ENCODE measurements at places on chromosomes 6 and 20. TPM values are rescaled to one million over a fixed set of nuclear protein-coding genes. Genes with fewer than 3 reads are reported as not detected.

GRCh38 chr6:25485821-25486534, 166.0 kb upstream of the SCGN start:
- peak; percentile 74 for DNase-seq
- no peak overlapping the region for H3K4me3 ChIP-seq
- no peaks in the 10 kb centered on the region for H3K36me3 ChIP-seq
- H3K27ac ChIP-seq = no peak overlapping the region

DNA sequence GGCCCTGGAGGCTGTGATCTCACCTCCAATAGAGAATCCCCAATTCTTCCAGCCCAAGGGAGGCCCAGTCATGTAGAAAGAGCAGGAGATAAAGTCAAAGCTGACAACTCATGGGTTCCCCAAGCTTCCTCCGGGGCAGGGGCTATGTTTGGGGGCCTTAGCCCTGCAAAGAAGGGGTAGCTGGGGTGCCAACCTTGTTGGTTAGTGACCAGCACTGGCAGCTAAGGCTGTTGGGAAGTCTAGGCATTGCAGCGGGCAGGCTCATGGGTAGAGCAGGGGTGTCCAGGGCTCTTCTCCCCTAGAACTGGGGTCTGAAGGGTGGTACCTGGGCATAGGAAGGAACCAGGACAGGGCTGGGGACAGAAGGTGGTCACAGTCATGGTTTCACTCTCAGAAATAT, 36.4 kb downstream of the TGM2 start:
- no peak overlapping the region for H3K27ac ChIP-seq
- H3K27me3 ChIP-seq = no peaks in the 10 kb centered on the region
- DNase-seq = peak; percentile 8

DNA sequence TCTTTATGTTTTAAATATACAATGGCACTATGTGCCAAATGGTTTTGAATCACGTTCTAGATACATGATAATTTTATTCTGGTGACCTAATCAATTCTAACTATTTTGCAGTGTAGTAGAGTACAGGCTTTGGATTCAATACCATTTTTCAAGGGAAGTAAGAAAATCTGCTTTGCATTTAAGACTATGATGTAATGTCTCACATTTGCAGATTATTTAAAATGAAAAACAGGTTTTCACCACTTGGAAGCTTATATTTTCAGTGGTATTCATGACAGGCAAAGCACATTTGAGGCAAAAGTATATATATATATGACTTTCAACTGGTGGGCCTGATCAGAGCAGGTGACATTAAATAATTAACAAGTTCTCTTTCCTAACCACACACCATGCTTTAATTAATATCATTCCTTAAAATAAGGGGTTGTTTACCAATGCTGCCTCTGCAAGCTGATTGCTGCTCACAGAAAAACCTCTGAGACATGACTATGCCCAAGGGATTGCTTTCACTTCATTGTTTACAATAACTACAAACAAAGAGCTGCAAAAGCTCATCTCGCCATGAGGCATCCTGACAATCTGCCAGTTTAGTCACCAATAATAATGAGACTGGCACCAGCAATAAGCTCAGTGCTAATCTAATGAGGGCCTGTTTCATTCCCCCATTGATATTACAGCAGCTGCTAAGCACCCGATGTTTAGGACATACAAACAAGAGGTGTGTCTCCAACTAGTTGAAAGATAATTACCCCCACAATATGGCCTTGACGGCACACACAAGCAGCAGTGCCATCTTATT, 1176.0 kb upstream of the GJE1 start:
- H3K36me3 ChIP-seq = no peaks in the 10 kb centered on the region
- no peak for DNase-seq

DNA sequence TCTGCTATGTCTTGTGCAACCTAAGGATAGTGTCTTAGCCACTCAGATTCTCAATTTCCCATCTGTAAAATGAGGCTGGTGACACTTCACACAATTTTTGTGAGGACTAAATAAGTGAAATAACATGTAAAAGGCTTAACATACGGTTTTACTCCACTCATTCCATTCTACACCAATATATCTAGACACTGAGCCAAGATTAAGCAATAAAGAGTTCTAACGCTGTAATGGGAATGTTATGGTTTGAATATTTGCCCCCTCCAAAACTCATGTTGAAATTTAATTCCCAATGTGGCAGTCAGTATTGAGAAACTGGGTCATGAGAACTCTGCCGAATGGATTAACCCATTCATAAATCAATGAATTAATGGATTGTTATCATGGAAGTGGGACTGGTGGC, 301.0 kb downstream of the HACE1 start:
- H3K36me3 ChIP-seq = no peaks in the 10 kb centered on the region
- H3K27ac ChIP-seq = no peak overlapping the region
- no peak overlapping the region for H3K4me3 ChIP-seq
- H3K27me3 ChIP-seq = no peaks in the 10 kb centered on the region

DNA sequence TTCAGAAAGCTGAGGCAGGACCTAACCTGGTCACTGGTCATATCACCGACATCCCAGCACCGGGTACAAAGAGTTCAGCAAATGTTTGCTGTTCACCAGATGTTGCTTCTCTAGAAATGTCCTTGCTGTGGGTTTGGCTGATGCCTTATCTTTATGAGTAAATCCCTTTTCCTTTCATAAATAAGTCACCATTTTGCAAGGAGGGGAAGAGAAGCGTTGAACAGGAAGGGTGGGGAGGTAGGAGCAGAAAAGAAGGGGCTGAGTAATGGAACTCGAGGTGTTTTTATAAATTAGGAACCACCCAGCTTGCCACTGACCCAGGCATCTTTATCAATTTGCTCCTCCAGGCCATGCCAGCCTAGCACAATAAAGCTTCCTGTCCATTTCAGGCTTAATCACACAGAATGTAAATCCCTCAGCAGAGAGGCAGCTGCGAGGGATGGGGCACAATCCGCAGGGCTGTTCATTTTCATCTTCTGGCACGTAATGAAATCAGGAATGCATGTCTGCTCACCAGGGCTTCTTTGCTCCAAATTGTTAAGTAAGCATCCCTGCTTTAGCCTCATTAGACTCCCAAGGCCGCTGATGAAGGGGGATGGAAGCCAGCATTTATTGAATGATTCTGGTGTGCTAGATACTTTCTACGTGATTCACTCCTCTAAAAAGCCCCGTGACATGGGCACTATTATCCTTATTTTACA, 371.9 kb upstream of the CHD6 start:
- H3K4me1 ChIP-seq = no peaks in the 10 kb centered on the region
- DNase-seq = no peak
- no peaks in the 10 kb centered on the region for H3K27me3 ChIP-seq
- H3K4me3 ChIP-seq = no peak overlapping the region

GRCh38 chr6:2035826-2036709, 209.3 kb downstream of the GMDS start:
- no peaks in the 10 kb centered on the region for H3K36me3 ChIP-seq
- no peak overlapping the region for H3K4me3 ChIP-seq
- H3K4me1 ChIP-seq = no peaks in the 10 kb centered on the region
- DNase-seq = no peak
- no peak overlapping the region for H3K27ac ChIP-seq

- H3K36me3 ChIP-seq = no peaks in the 10 kb centered on the region
- no peak overlapping the region for H3K4me3 ChIP-seq
- no peaks in the 10 kb centered on the region for H3K4me1 ChIP-seq
- DNase-seq = no peak
- no peaks in the 10 kb centered on the region for H3K27me3 ChIP-seq
- no peak overlapping the region for H3K27ac ChIP-seq
These were observed 268.6 kb downstream of the FOXA2 start for GRCh38 chr20:22315771-22316170.

DNA sequence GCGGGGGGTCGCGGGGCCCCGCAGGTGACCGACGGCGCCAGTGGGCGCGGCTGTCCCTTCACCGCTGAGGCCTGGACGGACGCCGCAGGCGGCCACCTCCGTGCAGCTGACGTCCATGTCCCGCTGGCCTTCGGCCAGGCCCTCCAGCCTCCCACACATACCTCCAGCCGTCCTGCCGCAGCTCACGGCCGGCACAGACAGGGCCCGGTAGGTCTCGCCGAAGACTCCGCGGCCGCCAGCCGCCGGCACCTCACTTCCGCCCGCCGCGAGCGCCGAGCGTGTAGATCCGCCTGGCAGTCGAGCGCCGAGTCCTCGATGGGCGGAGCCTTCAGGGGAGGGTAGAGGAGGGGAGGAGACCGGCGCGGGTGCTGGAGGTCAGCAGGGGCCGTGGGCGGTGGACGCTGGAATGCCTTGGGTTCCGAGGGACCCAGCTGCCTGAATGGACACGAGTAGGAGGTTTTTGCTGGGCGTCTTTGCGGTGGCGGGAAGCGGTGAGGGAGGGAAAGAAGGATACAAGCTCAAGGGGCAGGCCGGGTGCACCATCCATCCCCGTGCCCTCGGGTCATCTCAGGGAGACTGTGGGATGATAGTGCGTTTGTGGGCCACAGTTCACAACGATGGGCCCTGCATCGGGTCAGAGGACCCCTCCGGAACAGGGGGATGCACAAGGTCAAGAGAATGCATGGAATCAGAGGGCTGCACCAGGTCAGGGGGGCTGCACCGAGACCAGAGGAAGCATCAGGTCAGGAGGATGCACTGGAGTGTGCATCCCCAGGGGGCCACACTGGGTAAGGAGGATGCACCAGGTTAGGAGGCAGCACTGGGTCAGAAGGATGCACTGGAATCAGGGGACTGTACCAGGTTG, at the start of gene EXOC2:
TSS of gene EXOC2 (minus strand) at position 282 of the 865 bp plus-strand sequence. CDS start 55,321 bp downstream, outside the sequence.
- no peaks in the 10 kb centered on the region for H3K27me3 ChIP-seq
- peak; percentile 85 for DNase-seq
- peaks cover 9% of the 10 kb centered on the region for H3K4me1 ChIP-seq
- peak within 1 kb of the TSS; percentile 81 for H3K27ac ChIP-seq
- no peaks in the 10 kb centered on the region for H3K36me3 ChIP-seq
- peak within 1 kb of the TSS; percentile 59 for H3K4me3 ChIP-seq

DNA sequence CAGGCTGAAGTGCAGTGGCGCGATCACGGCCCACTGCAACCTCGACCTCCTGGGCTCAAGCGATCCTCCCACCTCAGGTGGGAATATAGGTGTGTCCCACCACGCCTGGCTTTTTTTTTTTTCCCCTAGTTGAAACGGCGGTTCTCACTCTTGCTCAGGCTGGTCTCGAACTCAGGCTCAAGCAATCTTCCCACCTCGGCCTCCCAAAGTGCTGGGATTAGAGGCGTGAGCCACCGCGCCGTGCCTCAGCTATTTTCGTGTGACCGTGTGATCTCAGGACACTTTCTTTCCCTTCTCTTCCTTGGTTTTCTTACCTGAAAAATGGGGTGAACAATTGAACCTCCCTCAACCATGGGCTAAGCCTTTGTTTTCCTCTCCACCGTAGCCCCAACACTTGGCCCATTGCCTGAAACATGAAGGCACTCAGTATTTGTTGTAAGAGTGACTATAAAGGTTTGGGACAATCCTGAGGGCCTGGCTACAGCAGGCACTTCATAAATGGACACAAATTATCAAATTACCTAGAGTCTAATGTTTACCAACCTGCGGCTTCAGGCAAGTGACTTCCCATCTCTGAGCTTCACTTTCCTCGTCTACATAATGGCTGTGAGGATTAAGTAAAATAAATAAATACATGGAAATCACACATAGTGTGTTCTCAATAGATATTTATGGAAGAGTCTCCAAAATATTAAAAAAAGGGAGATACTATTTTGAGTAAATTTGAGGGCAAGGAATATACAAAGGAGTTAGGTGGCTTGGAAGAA, 31.4 kb upstream of the ID1 start:
- no peak for DNase-seq
- no peaks in the 10 kb centered on the region for H3K36me3 ChIP-seq
- no peaks in the 10 kb centered on the region for H3K27me3 ChIP-seq
- peaks cover 24% of the 10 kb centered on the region for H3K4me1 ChIP-seq

GRCh38 chr6:85764844-85765243, 122.2 kb upstream of the SYNCRIP start:
- no peaks in the 10 kb centered on the region for H3K36me3 ChIP-seq
- H3K27ac ChIP-seq = no peak overlapping the region
- no peak overlapping the region for H3K4me3 ChIP-seq
- DNase-seq = no peak
- no peaks in the 10 kb centered on the region for H3K27me3 ChIP-seq

DNA sequence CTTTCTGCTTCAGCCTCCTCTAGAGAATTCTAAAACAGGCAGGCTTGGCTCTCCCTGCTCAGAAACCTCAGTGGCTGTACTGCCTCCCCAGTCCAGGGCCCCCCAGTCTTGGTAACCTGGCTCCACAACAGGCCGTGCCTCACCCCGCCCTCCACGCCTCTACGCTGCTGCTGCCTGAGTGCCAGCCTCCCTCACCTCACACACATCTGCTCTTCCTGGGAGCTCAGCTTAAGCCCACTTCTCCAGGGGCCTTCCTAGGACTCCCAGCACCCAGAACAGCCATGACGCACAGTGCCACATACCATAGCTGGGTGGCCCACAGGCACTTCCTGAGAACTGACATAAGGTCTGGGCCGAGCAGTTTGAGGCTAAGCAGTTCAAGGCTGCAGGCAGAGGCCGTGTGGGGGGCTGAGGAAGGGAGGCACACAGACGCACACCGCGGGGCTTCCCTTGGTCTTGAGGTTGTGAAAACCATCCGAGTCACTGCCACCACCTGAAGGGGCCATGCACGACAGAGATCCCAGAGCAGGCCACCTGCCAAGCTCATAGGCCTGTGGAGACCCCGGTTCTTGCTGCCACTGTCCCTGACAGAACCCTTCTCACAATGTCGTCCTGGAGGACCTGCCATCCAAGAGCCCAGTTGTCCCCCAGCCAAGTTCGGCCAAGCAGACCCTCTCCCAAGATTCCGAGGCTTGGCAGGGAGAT, 42.6 kb downstream of the DSTN start:
- peaks cover 17% of the 10 kb centered on the region for H3K4me1 ChIP-seq
- H3K36me3 ChIP-seq = no peaks in the 10 kb centered on the region
- no peak overlapping the region for H3K4me3 ChIP-seq
- DNase-seq = peak; percentile 61
- H3K27me3 ChIP-seq = no peaks in the 10 kb centered on the region
- H3K27ac ChIP-seq = peak overlapping the region; percentile 71

- H3K27me3 ChIP-seq = no peaks in the 10 kb centered on the region
- H3K4me1 ChIP-seq = no peaks in the 10 kb centered on the region
- H3K27ac ChIP-seq = no peak overlapping the region
- no peaks in the 10 kb centered on the region for H3K36me3 ChIP-seq
These were observed 1239.3 kb downstream of the EPHA7 start for GRCh38 chr6:92180090-92180489.

GRCh38 chr20:59671661-59672471, 67.5 kb downstream of the PHACTR3 start:
- H3K36me3 ChIP-seq = no peaks in the 10 kb centered on the region
- no peak overlapping the region for H3K27ac ChIP-seq
- no peaks in the 10 kb centered on the region for H3K4me1 ChIP-seq
- no peak for DNase-seq

The TDP2 gene
- total RNA-seq = 31.8 TPM

The LRRN4 gene
- not detected for total RNA-seq

The ARMH2 gene
- not detected for total RNA-seq

The HTR1E gene
- not detected for total RNA-seq

The HLA-DOA gene
- 19.9 TPM for total RNA-seq

The SDC4 gene
- 76.9 TPM for total RNA-seq

The SLC17A1 gene
- total RNA-seq = 0.23 TPM

The ZNF318 gene
- 19.3 TPM for total RNA-seq

The BCAS1 gene
- total RNA-seq = not detected

The CYP24A1 gene
- total RNA-seq = not detected
